ENCODE measurements at places on chromosomes 11 and 22.
A peak's percentile ranks its signal among the peaks of the same experiment; 100 is the strongest.

DNA sequence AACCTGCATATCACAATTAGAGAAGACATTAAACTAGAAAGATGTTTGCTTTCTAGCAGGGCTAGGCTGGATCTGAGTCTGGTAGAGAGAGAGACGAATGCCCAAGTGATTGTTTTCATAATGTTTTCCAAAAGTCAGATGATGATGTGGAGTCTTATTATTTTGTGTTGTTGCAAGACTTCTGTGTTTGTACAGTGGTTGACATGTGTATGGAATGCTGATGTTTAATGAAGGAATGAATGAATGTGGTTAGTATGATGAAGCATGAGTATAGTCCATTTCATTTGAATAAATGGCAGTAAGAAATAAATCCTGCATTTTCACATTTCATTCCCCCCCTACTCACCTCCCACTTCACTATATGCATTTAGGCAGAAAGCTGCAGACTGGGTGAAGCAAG is 69.6 kb downstream of the PPP2R1B start:
- DNase-seq: no peak

DNA sequence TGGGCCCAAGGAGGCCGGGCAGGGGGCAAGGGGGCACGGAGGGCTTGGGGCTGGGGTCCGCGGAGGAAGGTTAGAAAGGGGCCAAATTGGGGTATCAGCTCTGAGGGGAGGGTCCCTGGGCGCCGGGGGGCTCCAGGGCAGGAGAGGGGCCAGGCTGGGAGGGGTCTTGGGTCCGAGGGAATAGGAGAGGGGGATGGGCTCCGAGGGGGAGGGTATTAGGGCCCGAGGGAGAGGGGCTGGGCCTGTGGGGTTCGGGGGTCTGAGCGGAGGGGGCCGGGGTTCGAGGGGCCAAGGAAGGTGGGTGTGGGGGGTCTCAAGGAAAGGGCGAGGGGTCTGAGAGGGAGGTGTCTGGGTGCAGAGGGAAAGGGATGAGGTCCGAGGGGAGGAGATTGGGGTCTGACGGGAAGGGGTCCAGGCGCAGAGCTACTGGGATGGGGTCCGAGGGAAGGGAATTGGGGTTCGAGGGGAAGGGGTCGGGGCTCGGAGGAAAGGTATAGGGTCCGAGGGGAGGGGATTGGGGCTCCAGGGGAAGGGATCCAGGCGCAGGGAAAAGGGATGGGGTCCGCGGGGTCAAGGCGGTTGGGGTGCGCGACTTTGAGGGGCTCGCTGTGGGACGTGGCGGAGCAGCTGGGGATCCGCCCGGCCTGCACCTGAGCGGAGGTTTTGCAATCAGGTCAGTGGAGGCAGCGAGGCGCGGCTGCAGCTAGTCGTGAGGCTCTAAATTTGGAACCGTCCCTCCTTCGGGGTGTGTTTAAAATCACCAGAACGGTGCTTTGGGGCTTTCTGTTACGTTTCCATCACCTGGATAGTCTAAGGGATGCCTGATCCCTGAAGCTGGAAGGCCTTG is 728 bp downstream of the CTTN start:
- peak; percentile 33 for DNase-seq

DNA sequence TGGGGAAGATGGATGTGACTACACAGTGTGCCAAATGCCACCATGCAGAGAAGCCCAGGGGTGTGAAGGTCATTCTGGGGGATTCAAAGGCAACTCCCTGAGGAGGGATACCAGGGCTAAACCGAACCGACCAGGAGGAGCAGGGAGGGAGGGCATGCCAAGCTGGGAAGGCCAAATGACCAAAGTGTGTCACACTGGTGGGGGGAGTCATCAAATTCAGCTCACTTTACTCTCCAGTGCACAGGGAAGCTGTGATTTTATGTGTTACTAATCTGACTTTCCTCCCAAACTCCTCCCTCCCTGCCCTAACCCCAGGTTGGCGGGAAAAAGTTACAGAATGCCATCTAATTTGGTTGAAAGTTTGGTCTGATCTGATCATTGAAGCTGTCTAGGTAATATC is 29.7 kb upstream of the TSKU start:
- DNase-seq: no peak

DNA sequence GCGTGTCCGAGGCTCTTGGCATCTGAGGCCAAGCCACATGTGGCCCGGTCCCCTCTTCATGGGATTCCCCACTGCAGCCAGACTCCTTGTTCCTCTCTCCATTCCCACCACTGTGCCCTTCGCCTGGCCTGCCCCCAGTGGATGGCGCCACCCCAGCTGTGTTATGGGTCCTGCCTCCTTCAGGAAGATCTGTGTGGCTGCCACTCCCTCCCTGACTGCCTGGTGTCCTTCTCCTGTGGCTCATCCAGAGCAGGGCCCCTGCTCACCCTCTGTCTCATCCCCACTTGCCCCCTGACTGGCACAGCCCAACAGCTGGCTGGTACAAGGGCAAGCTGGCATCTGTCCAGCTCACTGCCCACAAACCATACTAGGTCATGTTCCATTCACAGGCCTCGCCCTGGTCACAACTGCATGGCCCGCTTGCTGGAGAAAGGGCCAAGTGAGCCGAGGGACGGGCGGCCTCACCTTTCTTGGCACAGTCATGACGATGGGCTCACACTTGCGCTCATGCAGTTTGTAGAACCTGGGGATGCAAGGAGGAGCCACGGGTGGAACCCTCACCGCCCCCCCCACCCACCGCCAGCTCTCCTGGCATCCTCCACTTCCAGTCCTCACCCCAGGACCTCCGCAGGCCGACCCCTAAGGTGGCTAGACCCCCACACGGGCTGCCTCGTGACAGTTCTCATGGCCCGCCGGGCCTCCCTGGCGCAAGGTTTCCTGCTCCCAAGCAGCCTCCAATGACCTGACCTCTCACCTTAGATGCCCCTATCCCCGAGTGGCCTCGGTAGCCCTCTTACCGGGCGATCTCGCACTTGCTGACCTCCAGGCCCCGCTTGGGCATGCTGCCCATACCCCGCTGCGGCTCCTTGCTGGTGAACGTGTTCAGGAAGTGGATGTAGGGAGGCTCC is 2.1 kb upstream of the PTPRCAP start:
- DNase-seq: peak; percentile 62

GRCh38 chr11:133593036-133593435 is 60.7 kb upstream of the OPCML start:
- no peak for DNase-seq

DNA sequence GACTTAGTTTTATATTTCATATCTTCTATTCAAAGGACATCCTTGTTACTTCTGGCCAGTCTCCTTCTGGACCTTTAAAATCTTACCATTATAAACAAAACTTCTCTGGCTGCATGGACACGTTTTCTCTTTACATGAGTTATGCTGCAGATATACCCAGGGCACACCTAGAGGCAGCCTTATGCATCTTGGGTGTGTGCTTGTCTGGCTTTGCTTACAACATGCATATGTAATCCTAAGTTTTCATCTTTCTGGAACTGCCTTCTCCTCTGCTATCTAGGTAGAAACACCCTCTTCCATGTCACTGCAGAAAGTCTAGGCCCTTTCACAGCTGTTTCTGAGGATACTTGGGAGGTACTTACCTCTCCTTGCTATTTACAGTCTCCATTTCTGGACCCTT is 185.8 kb upstream of the RAG2 start:
- no peak for DNase-seq

DNA sequence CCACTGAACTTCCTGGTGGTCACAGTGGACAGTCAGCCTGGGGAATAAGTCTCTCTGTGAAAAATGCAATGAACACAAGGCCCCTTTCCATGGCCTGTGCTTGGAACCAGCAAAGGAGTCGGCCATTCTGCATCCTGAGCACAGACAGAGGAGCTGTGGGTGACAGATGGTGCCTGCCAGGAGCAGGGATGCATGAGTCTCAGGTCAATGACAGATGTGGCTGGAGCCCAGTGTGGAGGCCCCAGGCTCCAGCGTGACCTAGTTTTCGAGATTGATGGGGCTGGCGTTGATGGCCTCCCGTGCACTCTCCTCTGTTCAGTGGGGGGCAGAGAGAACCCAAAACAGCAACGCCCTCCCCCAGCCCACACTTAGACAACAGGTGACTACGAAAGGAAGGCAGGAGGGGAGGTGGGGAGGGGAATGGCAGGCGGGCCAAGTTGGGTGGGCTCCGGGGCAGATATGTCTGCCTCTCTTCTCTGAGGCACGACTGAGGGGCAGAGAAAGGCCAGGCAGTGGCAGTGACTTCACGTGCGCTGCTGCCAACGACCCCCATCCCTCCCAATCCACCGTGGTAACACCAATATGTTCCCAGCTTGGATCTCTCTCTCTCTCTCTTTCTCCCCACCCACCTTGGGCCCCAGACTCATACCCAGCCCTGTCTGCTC is 34.4 kb upstream of the CD5 start:
- DNase-seq: no peak

DNA sequence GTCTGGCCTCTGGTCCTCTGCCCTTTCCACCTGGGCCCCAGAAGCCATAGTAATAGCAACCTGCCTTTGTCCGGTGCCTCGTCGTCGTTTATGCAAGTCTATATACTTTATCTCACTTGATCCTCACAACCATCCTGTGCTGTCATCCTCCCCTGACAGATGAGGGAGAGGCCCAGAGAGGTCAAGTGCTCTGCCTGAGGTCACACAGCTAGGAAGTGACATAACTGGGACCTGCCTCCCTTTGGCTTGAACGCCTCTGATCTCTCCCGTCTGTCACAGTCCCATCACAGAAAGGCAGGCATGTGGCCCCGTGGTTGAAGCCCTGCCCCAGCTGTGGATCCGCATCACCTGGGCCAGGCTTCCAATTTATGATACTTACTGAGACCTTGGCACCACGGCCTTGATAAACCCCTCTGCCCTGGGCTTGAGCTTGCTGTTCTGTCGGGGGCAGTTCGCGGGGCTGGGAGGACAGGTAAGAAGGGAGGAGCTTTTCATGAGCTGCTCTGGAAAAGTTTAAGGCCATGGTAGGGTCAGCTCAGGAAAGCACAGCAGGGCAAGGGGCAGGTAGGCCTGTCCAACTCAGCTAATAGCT is 247.0 kb downstream of the ST3GAL4 start:
- no peak for DNase-seq
